ENCODE measurements at places on chromosomes 11 and 22.

- no peak for DNase-seq
These were observed 41.2 kb downstream of the MYEOV start for GRCh38 chr11:69335007-69335780.

GRCh38 chr22:33472462-33473344 is 414.5 kb upstream of the SYN3 start:
- no peak for DNase-seq

- no peak for DNase-seq
These were observed 4.1 kb upstream of the APOL3 start for GRCh38 chr22:36164621-36165020.

DNA sequence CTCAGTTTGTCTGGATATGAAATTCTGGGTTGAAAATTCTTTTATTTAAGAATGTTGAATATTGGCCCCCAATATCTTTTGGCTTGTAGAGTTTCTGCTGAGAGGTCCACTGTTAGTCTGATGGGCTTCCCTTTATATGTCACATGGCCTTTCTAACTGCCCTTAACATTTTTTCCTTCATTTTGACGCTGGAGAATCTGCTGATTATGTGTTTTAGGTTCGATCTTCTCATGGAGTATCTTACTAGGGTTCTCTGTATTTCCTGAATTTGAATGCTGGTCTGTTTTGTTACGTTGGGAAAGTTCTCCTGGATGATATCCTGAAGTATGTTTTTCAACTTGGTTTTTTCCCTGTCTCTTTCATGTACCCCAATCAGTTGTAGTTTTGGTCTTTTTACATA is 22.8 kb downstream of the OR52A5 start:
- DNase-seq = no peak

- DNase-seq = no peak
These were observed 2.9 kb upstream of the NNMT start for GRCh38 chr11:114293201-114293711.

DNA sequence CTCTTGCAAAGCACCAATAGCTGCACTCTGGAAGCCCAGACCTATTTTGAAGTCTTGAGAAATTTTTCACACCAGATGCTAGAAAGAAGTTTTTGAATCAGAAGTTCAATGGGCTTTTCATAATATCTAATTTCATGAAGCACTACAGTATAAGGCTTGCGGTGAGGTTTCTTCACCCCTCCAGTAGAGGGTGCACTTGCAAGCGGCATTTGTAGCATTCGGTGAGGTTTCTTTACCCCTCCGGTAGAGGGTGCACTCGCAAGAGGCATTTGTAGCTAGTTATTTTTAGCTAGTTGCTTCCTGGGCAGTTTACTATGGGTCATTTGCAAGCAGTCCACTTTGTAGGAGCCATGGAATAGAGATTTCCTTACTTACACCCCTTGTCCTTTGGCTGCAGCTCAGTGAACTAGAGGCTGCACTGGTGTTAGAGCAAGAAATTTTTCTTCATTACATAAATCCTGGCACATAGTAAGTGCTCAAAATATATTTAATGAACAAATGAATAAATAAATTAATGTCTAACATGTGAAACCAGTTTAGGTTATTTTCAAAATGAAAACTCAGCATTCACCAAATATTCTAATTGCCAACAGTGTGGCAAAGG is 7.8 kb upstream of the NOX4 start:
- DNase-seq = no peak

DNA sequence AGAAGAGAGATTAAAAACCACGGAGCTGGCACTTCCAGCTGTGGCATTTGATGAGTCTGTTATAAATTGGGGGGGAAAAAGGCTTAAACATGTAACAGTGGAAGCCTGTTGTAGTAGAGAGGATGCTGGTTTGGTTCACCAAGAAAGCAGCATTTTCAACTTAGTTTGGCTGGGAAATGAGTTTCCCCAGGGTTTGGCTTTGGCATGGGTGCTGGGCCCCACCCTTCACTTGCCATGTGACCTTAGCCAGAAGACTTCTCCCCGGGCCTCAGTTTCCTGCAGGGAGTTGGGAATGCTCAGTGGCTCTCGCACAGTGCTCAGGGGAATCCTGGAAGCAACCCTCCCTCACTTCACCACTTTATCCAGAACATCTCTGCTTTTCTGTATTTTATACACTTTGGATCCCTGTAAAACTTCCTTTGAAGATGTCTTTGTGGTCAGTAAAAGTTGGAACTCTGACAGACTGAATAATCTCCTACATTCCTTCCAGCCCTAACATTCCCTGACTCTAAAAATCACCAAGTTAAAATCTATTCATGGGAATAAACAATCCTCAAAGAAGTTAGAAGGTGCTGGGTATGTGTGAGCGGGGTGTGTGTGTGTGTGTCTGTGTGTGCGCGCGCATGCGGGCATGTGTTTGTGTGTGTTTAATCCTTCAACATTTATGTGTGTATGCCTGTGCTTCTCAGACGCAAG is 166.0 kb downstream of the TENM4 start:
- DNase-seq = no peak

DNA sequence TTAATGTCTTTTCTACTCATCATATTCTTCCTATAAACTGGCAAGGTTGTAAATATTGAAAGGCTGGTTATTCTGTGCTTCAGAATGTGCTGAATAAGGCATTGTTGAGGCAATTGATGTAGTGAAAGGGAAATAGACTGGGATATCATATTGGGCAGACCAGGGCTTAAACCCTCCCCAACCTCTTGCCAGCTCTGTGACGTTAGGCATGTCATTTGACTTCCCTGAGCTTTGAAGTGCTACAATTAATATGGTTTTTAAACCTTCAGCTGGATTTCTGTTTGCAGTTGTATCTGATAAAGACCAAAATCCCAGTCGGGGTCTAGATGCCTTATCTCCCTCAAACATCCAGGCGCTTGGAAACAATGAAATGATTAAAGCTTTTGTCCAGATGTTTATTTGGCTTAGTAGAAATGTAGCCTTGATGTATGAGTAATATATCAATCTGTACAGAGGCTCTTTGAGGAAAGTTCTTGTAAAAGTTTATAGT is 208.1 kb downstream of the DBX1 start:
- DNase-seq = no peak

DNA sequence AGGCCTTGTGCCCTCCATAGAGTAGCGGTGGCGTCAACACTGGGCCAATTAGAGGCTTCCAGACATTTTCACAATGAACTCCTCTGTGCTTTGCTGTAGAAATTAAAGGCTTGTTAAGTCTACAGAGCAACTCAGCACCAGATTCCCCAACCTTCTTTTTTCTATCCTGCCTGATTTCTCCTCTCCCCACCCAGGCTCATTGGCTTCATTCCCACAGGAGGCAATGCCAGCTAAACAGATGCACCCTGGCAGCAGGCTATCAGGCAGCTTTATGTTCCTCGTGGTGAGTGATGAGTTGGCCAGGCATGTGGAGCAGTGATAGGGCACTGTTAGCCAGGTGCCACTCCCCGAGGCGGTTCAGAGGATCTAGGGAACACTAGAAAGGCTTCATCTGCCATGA is 4.8 kb downstream of the DIXDC1 start:
- no peak for DNase-seq

DNA sequence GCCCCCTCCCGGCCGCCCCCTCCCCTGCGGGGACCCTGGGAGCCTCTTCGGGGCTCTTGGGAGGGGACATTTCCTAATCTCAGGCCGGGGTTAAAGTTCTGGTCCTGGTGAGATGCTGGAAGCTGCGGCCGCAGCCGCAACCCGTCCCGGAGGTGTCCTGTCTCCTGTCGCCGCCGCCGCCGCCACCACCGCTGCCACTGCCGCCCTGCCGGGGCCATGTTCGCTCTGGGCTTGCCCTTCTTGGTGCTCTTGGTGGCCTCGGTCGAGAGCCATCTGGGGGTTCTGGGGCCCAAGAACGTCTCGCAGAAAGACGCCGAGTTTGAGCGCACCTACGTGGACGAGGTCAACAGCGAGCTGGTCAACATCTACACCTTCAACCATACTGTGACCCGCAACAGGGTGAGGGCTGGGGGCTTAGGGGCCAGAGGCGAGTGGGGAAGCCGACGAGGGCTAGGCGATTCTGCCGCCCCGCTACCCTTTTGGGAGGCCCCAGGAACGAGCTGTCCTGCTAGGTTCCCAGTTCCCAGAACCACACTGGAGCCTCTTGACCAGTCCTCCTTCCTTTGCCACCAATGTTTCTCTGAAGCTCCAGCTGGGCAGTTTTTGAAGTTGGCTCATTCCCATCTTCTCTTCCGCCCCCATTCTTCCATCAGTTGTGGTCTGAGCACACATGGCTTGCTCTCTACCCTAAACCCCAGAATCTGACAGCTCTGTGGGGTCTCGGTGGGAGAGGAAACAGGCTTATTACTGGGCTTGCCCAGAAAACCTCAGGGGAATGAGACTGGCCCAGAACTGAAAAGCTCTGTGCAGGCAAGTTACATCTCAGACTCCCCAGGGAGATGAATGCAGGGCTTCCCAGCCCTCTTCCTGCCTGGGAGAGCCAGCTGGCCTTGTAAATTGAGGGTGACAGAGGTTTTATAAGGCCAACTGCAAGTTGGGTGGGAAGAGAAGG is 781 bp downstream of the SIDT2 start:
- no peak for DNase-seq

GRCh38 chr22:48380016-48380665 is 1447.5 kb downstream of the BRD1 start:
- DNase-seq = no peak

DNA sequence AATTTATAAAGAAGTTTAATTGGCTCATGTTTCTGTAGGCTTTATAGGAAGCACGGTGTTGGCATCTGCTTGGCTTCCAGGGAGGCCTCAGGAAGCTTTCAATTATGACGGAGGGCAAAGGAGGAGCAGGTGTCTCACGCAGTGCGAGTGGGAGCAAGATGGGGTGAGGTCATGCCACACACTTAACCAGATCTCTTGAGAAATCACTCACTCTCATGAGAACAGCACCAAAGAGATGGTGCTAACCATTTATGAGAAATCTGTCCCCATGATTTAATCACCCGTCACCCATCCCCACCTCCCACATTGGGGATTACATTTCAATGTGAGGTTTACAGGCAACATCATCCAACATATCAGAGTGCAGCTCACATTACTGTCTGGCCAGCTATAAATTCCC is 103.5 kb downstream of the ARHGAP8 start:
- no peak for DNase-seq

GRCh38 chr22:38739300-38740055 is 16.3 kb downstream of the SUN2 start:
- DNase-seq = no peak

DNA sequence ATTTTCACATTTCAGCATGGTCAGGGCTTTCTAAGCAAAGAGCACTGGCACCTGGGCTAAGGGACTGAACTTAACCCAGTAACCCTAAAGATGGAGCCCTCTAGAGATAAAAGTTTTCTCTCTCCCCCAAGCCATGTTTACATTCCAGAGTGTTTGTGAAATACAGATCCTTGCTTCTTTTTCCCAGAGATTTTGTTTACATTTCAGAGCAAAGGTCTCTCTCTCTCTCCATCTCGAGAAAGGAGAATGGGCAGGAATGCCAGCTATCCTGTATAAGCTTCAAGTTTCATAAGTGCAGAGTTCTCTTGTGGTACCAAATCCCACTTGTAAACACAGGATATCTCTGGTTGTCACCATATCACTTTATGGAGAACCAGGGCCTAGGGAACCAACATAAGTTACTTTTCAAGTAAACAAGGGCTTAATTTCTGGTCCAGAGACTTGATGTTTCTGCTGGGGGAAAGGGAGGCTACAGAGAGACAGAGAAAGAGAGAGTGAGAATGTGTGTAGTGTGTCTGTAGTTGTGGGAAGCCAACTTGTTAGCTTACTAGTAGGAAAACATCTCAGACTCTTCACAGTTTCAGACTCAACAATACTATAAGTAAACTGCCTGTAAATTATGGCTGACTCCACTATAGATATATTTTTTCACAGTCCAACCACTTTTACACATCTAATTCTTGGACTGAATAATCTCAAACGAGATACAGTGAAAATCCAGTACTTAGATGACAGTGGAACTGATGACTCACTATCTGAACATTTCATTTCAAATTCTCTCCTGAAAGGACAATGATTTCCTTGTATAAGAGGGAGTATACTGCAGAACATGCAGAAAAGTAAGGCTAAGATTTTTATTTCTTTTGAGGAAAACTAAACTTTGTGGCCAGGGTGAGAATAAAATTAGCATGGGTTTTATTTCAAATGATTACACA is 76.2 kb downstream of the ARHGAP32 start:
- no peak for DNase-seq

- no peak for DNase-seq
These were observed 39.1 kb downstream of the CASP12 start for GRCh38 chr11:104858882-104859775.

GRCh38 chr11:15163136-15163535 is 48.4 kb downstream of the INSC start:
- no peak for DNase-seq

DNA sequence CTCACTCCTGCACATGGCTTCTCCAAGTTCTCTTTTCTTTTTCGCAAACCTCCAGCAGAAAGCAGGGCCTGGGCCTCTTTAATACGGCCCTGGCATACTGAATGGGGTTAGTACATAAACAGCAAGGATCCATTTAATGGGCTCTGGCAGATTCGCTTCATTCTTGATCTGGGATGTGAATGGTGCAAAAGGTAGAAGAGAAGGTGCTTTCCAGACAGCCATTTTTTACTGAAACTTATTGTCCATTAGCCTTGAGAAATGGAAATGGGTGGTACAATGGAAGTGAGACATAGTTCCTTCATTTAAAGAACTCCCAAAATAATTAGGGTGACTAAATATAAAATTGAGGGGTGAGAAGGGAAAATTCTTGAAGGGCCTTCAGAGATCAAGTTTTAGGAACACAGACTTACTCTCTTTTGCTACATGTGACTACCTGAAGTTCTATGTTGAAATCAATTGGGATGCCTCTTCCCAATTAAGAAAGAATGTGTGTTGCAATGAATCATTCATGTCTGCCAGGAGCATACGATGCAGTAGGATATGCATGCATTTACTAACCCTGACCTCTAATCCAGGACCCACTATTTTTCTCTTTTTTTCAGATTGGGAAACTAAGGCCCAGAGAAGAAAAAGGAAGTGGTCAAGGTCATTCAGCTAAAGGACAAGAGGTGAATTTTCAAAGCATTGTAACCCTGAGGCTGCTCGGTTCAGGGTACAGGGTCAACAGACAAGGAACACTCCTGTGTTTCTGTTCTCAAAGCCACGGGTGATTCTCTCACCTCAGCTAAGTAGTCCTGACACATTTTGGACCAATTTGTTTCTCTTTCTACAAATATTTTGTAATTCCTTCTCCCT is 144.1 kb downstream of the BBOX1 start:
- no peak for DNase-seq

- no peak for DNase-seq
These were observed 487 bp upstream of the LIPT2 start for GRCh38 chr11:74493791-74494630.

- DNase-seq = no peak
These were observed 111.1 kb downstream of the NCAM1 start for GRCh38 chr11:113072237-113072858.
